ENCODE measurements at places on chromosomes 7 and 10.

- no peak for DNase-seq
Measured at GRCh38 chr10:61627266-61627665, 35.5 kb upstream of the CABCOCO1 start.

GRCh38 chr7:107615910-107616680 is 36.0 kb downstream of the BCAP29 start:
- no peak for DNase-seq

DNA sequence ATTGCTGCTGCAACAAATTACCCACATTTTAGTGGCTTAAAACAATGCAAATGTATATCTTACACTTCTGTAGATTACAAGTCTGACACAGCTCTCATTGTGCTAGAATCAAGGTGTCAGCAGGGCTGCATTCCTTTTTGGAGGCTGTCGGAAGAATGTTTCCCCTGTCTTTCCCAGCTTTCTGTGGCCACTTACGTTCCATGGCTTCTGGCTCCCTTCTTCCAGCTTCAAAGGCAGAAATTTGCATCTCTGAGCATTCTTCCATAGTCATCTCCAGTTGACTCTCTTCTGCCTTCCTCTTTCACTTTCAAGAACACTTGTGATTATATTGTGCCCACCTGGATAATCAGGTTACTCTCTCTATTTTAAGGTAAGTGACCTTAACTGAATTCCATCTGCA is 125.3 kb downstream of the GPR158 start:
- no peak for DNase-seq

DNA sequence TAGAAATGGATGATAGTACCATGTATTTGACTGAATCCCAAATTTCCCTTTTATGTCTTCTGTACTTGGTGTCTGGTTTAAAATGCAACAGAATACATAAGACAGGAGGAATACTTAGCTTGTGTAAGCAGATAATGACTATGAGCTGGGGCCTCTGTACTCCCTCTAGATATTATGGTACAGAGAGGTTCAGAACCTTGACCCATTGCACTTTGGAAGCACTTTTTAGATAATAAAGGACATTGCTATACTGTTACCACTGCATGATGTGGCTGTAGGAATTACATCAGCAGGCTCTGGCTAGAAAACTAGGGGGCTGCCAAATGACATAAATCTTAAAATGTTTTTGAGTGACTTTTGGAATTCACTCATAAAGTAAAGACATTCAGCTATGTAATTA is 526.6 kb downstream of the SORCS1 start:
- DNase-seq, result no peak

DNA sequence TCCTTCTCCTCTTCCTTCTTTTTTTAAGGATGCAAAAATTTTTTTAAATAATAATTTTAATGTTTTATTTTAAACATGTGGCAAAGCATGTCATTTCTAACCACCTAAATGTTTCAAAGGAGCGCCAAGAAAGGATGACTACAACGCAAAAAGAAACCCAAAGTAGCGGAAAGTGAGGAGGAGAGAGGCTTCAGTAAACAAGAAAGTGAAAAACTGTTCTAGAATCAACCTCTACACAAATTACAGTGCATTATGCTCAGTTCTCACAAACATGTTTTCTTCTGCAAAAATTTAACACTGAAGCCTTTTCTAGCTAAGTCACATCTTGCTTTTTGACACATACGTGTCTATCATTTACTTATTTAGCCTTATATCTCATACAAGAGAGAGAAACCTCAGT is 948.6 kb downstream of the GATA3 start:
- DNase-seq, result no peak
